ENCODE measurements at places on chromosomes 16 and 17.
A peak's percentile ranks its signal among the peaks of the same experiment; 100 is the strongest.

- DNase-seq = no peak
Observed at GRCh38 chr17:2445638-2446037, 44.8 kb upstream of the MNT start.

GRCh38 chr17:78278139-78278741, 46.8 kb downstream of the TMEM235 start:
- no peak for DNase-seq

DNA sequence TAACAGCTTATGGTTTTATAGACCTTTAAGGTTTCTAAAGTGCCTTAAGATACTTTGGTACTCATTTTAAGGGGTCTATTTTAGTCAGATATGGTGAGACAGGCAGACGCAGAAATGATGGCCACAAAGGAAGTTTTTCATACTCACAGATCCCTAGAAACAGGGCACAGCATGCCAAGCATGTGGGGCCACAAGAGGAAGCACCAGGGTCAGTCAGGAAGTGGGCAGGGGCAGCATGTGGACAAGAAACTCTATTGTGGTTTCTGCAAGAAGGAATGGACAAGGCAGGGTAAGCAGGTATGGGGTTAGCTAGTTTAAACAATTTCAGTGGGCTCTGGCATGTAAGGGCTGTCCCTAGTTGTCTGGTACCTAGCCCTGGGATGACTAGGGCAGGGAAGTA, 8.5 kb downstream of the EFCAB3 start:
- DNase-seq = no peak

- no peak for DNase-seq
Observed at GRCh38 chr17:65936013-65936412, 255.9 kb downstream of the CEP112 start.

GRCh38 chr16:89358030-89359005, 132.0 kb downstream of the ANKRD11 start:
- DNase-seq = no peak

DNA sequence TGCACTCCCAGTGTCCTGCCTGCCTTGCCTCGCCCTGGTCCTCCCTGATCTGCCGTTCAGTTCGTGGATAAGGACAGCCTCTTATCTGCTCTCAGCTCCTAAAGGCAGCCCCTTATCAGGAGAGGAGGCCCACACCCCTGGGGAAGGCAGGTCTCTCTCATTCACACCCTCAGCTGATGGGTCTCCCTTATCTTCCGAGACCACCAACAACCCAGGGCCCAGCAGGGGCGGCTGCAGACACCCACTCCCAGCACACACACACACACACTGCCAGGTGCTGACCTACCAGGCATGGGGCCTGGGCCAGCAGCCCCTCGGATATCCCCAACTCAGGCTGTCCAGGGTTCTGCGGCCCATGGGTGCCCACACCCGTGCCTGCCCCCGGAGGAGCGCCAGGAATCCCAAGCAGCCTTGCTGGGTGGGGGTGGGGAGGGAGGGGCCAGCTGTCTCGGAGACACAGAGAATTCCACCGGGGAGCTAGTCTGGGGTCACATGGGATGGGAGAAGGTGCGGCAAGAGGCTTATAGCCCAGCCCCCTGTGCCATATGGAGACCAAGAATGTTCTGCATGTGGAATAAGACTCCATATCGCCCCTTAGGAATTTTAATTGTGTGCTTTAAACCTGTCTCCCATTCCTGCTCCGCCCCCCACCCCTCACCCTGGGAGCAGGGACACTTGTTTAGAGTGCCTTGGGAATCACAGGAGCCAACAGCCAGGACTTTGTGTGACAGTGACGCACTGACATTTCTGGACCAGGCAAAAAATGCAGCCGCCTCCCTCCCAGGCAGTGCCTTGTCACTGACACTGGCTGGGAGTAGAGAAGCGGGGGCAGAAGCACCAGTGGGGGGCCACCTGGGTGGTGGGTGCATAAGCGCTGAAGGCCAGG, 41.9 kb upstream of the EMP2 start:
- no peak for DNase-seq

DNA sequence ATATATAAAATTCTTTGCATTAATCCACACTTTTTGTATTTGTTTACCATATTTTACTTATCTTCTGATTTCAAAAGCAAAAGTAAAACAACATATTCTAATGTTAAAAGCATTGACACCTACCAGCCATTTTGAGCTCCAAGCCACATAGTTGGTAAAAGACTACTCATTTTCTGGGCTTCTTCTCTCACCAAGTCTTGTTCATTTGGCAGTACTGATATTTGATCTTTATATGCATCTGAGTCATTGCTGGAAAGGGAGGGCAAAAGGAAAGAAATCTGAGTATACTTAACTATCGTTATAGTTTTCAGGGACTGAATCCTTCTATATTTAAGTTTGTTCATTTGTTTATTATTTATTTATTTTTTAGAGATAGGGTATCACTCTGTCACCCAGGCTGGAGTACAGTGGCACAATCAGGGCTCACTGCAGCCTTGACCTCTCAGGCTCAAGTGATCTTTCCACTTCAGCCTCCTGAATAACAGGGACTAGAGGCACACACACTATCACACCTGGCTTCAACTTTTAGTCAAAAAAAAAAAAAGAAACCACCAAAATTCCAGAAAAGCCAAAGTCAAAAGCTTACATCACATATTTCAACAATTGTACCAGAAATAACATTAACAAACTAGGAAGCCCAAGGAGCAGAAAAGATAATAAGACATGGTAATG, 121.0 kb upstream of the TOB1 start:
- no peak for DNase-seq

DNA sequence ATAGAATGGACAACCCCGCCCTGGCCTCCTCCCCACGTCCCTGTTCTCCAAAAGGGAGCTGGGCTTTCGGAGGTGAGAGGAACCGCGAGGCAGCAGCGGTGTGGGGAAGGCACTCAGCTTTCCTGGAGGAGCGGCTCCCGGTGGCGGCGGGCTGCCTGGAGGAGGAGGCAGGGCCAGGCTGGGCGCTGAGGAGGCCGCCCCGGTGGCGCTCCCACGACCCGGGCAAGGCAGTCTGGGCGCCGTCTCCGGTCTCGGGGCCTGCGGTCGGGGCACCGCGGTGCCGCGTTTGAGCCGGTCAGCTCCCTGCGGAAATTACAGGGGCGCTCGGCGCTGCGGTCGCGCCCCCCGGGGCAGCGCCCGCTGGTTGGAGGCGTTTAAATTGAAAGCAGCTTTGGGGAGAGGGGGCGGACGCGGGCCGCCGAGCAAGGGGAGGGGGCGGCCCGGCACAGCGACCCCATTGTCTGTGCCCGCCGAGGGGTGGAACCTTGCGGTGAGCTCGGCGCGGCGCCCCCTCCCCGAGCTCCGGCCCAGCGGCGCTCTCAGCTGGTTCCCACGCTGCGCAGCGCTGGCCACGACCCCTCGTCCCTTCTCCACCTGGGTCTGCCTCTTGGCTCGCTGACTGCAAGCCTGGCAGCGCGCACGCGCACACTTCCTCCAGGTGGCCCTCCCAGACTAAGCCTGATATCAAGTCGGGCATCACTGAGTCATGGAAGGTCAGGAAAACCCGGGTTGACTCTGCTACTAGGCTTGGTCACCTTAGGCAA, 58.7 kb upstream of the DLX4 start:
- peak; percentile 48 for DNase-seq

GRCh38 chr16:29849505-29849904, 13.5 kb downstream of the CDIPT start:
- no peak for DNase-seq

GRCh38 chr17:64300699-64300965, 37.6 kb upstream of the TEX2 start:
- DNase-seq = no peak

GRCh38 chr16:85709766-85710585, 21.2 kb upstream of the GINS2 start:
- no peak for DNase-seq

DNA sequence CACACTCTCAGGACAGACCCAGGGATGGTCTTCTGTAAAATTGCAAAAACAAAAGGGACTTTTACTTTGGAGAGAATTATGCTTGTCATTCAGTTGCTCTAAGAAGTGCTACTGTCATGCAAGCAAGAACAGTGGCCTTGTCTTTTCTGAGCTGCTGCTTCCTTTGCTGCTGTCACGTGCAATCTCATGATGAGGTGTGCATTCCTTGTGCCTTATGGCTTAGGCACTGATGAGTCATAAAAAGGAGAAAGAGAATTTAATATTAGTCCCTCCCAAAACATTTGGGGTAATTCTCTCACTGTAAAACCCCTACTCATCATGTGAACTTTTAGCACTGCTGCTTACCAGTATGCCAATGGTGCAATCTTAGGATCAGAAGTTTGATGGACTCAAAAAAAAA, 2051.3 kb downstream of the TP53TG3F start:
- DNase-seq = no peak

DNA sequence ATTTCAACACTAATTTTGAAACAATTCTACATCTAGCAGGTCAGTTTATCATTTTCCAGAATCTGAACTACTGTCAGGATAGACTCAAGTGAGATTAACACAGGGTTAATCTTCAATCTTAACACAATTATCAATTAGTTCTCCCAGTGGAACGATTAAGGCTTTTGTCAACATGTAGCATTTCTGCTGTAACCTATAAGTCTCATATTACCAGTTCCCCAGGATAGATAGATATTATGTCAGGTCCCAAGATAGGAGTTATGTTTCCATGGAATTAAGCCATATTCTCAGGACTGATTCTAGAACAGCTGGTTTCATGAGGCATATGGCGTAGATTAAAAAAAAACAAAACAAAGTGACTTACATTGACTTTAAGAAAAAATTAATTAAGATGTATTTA, 4.4 kb upstream of the FBF1 start:
- no peak for DNase-seq

GRCh38 chr16:17377360-17378324, 93.1 kb downstream of the XYLT1 start:
- DNase-seq = no peak

DNA sequence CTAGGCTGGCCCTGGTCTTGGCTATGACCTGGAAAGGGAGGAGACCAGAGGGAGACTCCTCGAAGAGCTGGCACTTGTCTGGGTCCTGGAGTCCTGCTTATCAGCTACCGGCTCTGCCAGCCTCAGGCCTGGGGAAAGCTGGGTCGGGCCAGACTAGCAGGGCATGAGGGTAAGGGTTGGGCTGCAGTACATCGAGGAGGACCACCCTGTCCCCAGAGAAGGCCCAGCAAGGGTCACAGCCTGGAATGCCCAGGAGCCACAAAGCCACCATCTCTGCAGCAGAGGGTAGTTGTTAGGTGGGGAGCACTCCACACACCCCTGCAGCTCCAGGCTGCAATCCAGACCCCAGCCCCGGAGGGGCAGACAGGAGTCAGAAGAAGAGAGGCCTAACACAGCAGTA, 54.0 kb downstream of the SLC6A2 start:
- DNase-seq = no peak

DNA sequence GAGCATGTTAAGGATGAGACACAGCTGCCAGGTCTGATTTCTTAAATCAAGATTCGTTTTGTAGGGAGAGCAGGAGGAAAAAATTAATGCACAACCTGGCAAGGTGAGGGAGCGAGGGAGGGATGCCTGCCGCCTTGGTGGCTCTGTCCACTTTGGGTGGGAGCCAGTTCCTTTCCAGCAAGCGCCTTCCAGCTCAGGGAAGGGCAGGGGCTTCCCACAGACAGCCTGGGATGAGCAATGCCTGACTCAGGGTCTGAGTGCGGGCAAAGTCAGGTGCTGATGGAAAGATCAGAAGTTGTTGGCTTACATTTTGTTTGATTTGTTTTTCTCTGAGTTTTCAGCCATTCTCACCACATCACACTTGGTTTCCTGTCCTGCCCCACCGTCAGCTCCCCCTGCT, 220.7 kb downstream of the ENGASE start:
- DNase-seq = no peak

- DNase-seq = peak; percentile 77
Observed at GRCh38 chr17:39653662-39654331, 11.4 kb upstream of the TCAP start.

GRCh38 chr16:30351586-30352419, 3.3 kb downstream of the CD2BP2 start:
- no peak for DNase-seq

GRCh38 chr17:50180620-50181019, 14.8 kb downstream of the SGCA start:
- DNase-seq = no peak

- DNase-seq = no peak
Observed at GRCh38 chr17:77645072-77646045, 313.1 kb upstream of the TNRC6C start.

GRCh38 chr17:51004249-51004648, 116.4 kb downstream of the SPAG9 start:
- no peak for DNase-seq

- peak; percentile 90 for DNase-seq
Observed at GRCh38 chr17:42964161-42964932, at the start of gene AARSD1. AARSD1 (minus strand) TSS chr17:42964454; CDS start chr17:42964440, 14 bp downstream.

DNA sequence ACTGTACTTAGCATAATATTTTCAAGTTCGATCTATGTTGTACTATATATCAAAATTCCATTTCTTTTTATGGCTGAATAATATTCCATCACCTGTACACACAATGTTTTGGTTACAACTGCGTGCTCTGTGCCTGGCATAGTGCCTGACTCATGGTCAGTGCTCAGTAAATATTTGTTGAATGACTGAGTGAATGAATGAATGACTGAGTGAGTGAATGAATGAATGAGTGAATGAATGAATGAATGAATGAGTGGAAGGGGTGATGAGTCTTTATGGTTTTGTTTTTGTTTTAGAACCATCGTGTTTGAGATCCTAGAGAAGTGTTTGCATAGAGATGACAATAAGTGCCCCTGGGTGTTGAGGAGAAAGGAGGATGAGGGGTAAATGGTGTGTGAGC, 155.3 kb downstream of the MRM1 start:
- no peak for DNase-seq

- DNase-seq = no peak
Observed at GRCh38 chr17:44247440-44247841, 20.5 kb downstream of the SLC4A1 start.

DNA sequence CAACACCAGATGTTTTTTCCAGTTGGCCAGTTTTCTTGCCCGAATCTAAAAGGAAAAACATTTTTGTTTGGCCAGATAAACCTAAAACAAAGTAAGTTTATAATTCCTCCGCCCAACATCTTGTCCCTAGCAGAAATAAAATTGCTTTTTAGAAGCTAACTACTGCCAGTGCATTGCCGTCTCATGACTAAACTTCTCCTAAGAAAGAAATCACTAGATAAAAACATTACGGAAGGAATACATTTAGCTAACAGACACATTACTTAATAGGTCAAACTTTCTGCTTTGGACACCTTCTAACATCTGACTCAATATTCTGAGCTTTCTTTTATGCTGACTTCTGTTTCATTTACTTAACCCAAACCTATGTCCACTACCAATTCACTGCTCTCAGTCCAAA, 36.2 kb downstream of the FBXL20 start:
- no peak for DNase-seq

DNA sequence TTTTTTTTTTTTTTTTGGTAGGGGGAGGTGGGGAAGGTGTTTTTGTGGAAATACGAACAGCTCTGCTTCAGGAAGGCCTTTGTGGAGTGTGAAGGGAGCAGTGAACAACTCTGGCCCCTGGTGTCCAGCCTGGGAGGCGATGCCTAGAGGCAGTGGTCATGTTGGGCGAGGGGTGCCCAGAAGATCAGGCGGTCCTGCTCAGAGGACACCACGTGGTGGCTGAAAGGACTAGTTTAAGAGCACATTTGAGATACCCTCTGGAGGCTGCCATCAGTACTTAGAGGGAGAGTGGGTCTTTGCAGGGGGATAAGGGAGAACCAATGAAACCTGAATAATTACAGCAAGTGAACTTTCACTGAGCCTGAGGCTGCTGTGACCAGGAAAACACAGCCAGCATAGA, 40.1 kb upstream of the RHOT1 start:
- DNase-seq = no peak

Measured in BE2C (cell line).